Mesendoderm (in vitro differentiated cells): ENCODE measurements at places on chromosomes 3 and 15.

DNA sequence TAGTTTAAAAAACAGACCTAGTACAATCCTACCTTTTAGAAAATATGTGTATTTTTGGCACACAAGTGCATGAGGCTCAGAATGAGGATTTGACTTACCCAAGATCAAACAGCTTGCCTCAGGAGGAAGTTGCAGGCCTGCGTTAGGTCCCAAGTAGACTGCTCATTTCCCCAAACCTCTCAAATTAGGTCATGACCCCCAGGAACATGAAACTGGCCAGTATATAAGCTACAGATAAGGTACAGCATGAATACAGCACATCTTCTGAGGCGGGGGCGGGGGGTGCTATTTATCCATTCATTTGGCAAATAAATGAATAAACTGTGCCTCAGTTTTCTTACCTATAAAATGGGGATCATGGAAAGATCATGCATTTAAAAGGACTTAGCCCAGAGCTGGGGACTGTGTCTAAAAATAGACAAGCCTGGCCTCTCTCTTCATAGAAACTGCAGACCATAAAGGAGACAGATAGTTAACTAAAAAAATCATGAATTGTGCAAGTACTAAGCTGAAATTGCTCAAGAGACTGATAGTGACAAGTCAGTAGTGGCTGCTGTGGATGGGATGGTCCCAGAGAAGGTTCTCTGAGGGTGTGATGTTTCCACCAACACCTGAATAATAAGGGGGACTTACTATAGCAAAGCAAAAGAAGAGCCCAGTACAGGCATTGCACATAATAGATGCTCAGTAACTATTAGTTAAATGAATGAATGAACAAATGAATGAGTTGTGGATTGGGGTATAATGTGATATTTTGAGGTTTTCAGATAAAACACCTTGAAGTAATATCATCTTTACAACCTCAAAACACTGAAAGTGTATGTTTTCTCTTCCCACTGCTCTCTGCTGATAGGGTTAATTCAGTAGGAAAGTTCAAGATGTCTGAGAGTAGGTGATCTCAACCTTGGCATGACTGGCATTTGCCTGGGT is 258.5 kb upstream of the PROK2 start:
- DNase-seq, result no peak

GRCh38 chr3:86990734-86991481 is at the start of gene VGLL3:
VGLL3 (minus strand) TSS chr3:86991149; CDS start chr3:86990743, 406 bp downstream.
- DNase-seq, result peak; percentile 95

GRCh38 chr3:131250466-131250865 is 131.1 kb upstream of the NUDT16 start:
- no peak for DNase-seq

DNA sequence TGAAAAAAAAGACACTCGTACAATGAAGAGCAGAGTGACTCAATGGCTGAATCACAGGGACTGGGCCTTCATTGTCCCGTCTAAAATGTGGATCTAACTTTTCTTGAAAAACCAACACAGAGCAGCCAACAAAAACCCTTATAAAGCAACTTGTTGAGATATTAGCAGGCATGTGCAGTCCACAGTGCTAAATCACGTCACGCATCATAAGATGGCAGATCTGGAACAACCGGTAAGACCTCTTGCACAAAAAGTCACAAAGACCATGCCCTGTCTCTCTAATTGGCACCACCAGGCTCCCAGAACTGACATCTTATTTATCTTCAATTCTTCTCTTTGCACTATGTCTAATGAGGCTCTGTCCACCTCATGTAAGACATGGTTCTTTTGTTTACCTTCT is 177.0 kb downstream of the MAGI1 start:
- no peak for DNase-seq

DNA sequence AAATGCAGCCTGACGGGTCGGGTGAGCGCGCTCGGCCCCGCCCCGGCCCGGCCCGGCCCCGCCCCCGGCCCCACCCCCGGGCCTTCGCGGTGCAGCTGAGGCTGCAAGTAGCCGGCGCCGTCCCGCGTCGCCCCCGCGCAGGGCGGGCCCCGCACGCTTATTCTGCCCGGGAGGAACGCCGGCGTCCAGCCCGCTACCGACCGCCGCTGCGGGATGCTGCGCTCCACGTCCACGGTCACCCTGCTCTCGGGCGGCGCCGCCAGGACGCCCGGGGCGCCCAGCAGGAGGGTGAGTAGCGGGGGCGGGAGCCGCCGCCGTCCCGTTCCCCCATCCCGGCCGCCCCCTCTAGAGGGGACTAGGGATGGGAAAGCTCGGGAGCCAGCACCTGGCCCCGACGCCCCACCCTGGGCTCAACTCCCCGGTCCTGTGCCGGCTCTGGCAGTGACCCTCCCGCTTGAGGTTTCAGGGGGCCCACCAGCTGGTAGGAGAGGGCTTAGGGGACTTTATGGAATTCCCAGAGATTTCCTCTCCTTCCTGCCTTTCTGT is at the start of gene MYZAP:
MYZAP (plus strand) TSS at position 83 of the 546 bp plus-strand sequence; CDS start at position 214, 131 bp downstream.
- peak; percentile 18 for DNase-seq

GRCh38 chr3:59733041-59733809 is 683.4 kb upstream of the CFAP20DC start:
- peak; percentile 48 for DNase-seq

GRCh38 chr3:13415236-13415986 is 4.7 kb downstream of the NUP210 start:
- DNase-seq, result no peak

DNA sequence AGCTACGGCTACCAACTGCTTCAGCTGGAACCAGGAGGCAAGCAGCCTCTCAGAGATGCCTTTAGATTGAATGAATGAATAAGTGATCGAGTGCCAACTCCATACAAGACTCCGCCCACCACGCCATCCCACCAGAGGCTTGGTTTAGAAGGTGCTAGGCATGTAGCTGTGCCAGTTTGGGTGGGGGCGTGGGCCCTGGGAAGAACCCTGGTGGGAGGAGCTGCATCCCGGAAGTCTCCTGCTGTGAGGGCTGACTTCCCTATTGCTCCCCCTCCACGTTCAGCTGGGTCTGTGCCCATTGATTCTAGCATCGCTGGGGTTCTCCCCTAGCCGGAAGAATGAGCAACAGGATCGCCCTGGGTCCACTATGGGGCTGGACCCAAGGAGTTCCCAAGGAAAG is 20.9 kb downstream of the LINGO1 start:
- no peak for DNase-seq

- DNase-seq, result no peak
These were observed 7.7 kb downstream of the HOMER2 start for GRCh38 chr15:82944821-82945220.

GRCh38 chr3:9698293-9698692 is 5.3 kb upstream of the CPNE9 start:
- DNase-seq, result no peak
